Suppressor macrophage (primary cell): ENCODE measurements at places on chromosomes 5 and 9.

DNA sequence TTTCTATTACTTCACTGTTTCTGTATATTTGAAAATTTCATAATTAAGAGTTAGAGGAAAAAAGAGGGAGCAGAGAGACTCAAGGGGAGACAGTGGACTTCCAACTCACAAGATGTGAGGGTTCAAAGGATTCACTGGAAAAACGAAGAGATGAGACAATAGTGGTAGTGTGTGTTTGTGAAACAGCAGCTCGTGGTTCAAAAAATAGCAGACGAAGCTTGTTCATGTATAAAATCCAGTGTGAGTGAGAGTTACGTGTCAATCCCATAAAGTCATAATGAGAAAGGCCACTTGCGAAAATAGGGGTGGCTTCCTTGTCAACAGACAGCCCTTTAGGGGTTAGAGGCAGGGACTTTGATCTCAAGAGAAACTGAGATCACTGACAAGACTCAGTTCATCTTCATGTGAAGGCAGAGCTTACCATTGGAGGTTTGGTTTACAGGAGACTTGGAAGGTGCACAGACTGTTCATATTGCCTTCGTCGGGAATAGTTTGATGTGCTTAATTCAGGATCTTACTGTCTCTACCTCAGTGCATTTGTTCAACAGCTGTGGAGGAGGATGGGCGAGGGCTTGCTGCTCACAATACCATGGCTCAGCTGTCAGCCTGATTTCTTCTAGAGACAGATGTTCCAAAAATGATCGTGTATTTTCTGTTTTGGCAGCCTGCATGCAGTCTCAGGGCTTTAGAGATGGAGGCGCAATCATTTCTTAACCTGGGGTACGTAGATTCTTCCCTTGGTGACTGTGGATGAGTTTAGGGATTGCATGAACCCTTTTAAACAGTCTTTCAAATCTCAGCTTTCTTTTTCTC lies 105.7 kb upstream of the KLF9 start:
- no peak for DNase-seq

- peak; percentile 46 for DNase-seq
Observed at GRCh38 chr5:164868761-164869160, 1363.3 kb downstream of the MAT2B start.

DNA sequence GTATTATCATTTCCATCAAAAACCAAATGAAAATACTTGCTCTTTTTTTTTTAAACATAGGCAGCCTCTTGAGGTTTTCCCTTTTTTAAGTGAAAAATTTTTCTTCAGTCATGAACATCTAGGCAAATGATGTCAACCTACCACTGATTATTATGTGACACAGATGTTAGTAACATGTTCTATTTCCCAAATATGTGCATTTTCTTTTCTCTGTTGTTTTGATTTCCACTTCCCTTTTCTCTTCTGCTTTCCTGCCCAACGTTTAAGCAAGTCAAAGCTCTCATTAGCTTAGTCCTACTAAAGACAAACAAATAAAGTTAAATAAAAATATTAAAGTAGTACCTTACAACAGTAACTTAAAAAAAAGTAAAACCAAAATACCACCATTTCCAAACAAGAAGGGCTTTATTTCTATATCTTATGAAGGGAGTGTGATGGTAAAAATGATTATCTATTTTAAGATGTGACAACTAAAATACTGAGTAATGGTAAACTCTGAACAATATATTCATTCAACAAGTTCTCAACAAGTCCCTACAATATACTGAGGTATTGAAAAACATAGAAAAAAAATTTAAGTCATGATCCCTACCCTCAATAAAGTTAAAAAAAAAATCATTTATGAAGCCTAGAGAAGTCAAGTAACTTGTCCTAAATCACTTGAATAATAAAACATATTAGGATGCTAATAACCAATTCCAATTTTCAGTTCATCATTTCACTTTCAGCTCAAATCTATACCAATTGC lies 9.4 kb downstream of the SLC38A9 start:
- no peak for DNase-seq

DNA sequence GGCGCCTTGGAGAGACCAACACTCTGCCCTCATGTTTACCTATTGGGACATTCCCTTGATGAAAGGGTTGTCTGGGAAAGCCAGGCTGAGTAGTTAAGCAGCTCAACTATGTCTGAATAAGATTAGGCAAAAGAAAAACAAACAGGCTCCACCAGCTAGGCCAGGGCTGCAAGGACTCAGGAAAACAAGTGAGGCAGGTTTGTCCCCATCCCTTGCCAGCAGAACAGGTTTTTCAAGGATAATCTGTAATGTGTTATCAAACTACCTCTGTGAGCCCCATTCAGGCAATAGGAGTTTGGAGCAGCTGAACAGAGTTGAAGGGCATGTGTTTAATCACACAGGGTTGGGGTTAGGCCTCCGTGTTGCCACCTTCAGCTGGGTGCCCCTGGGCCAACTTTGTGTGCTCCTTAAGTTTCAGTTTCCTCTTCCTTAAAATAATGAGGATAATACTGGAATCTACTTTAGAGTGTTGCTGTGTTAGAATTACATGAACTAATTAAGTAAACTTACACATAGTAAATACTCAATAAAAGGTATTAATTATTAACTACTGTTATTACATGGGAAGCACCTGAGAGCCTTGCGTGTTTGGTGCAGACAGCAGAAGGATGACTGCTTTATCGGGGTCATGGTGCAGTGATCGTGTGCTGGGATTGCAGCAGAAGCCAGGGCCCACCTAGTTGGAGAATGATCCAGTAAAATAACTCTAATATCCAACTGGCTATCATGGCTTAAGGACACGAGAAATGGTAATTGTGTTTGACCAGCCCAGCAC lies 72.1 kb upstream of the ATP10B start:
- no peak for DNase-seq

- no peak for DNase-seq
Observed at GRCh38 chr9:124390794-124391658, 24.2 kb downstream of the PSMB7 start.

- peak; percentile 85 for DNase-seq
Observed at GRCh38 chr5:179819296-179820126, 1.2 kb upstream of the SQSTM1 start.

DNA sequence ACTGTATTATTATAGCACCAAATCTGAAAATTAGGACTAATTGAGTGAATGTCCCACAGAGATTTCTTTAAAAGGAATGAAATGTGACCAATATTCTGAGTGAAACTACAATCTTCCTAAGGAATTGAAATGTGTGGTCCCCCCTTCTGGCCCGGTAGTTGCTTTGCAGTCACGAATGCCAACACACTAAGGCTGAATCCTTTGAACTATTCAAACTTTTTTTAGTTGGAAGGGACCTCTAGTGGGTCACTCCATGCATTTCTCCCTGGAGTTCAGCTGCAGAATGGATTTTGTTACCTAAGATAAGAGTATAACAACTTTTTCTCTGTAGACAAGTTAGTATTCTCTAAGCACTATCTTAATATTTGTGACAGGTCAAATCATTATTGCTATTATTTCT lies 2.8 kb downstream of the CDH6 start:
- DNase-seq, result no peak

- no peak for DNase-seq
Observed at GRCh38 chr9:109228093-109228642, 61.1 kb upstream of the FRRS1L start.

DNA sequence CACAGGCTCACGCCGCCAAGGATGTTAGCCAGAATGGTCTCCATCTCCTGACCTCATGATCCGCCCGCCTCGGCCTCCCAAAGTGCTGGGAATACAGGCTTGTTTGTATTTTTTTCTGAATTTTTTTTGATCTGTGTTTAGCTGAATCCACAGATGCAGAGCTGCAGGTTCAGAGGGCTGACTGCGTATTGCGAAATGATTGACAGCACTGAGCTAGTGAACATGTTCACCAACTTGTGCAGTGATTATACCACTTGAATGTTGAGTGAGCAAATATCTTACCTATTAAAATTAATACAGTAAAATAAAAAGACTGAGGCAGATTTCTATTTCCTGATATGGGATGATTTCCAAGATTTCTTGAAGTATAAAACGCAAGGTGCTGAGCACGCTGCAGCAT lies 123.1 kb upstream of the PHYKPL start:
- no peak for DNase-seq

GRCh38 chr9:88809355-88810161 lies 181.7 kb upstream of the S1PR3 start:
- no peak for DNase-seq

DNA sequence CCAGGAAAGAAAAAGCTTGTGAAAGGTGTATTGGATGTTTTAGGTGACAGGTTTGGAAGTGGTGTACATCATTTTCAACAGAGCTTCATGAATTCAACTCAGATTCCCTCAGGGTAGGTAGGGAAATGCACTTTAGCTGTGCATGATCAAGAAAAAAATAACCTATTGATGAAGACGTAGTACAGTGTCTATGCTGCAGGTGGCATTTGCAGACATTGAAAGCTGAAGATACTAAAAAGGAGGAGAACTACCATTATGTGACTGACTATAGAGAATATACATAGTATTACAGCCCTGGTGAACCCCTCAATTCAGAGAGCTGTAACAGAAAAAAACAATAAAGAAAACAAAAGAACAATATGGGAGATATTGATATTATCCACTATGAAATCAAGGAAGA lies 2344.7 kb upstream of the ACO1 start:
- DNase-seq, result no peak

- DNase-seq, result peak; percentile 89
Observed at GRCh38 chr9:70049236-70049635, 5.6 kb downstream of the MAMDC2 start.

GRCh38 chr9:82757924-82758323 lies 305.0 kb downstream of the RASEF start:
- no peak for DNase-seq

DNA sequence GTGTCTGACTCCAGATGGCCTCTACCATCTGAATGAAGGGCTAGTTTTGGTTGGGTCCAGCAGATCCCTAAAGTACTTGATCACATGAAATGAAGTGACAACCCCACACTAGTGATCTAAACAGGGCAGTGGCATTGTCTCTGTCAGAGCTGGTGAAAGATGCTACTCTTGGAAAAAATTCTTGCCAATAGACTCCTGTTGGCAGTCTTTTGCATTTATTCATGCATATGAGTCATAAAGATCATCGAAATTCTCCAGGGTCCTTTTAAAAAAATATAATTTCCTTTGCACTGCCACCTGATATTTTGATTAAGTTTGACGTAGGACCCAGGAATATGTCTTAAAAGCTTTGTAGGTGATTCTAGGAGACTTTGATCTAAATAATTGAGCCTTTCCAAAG lies 135.1 kb upstream of the ELL2 start:
- DNase-seq, result no peak

DNA sequence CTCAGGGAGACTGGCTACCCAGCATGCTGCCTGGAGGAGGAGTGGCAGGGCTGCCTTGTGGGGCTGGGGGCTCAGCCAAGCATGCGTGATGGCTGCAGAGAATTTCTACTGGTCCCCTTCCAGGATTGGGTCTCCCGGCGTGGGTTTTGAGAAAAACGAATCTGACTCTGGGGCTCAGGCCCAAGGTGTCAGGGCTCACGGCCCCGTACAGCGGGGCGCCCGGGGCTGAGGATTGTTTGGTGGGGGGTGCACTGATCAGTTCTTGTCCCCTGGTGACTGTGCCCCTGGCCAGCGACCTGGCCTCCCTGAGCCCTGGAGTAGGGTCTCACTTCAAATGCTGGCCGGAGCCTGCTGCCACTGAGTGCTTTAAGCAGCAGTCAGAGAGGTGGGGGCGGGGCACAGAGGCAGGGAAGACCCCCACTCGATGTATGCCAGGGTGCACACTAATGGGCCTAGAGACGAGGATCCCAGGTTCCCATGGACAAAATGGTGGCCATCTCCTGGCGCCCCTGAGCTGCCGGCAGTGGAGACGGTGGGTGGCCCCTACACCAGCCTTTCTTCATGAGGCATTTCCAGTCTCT lies 45.5 kb upstream of the RNU6ATAC start:
- no peak for DNase-seq

GRCh38 chr5:66129144-66129543 lies 15.0 kb upstream of the SREK1 start:
- no peak for DNase-seq

- no peak for DNase-seq
Observed at GRCh38 chr9:117415358-117415914, 579 bp upstream of the ASTN2 start.
